Epithelial cell of prostate (primary cell): ENCODE measurements at places on chromosomes 2 and 18.

GRCh38 chr18:26526128-26526965 is 22.0 kb downstream of the KCTD1 start:
- DNase-seq: no peak

DNA sequence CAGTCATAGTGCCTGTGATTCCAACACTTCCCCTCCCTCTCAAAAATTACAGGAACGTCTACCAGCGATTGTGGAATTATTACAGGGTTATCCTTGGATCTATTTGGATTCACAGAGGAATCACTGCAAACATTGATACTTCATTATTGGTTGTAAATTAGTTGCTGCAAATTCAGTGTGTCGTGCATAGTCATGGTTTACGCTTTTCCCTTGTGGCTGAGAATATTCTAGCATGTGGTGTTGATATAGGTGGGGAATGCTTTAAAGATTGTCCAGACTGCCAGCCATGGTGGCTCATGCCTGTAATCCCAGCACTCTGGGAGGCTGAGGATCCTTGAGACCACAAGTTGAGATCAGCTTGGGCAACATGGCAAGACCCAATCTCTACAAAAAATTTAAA is 48.7 kb upstream of the PDK1 start:
- DNase-seq: no peak

- no peak for DNase-seq
These were observed at the start of gene MTCL1 for GRCh38 chr18:8705238-8705960. MTCL1 (plus strand) TSS chr18:8705556; CDS start chr18:8705661, 105 bp downstream.

DNA sequence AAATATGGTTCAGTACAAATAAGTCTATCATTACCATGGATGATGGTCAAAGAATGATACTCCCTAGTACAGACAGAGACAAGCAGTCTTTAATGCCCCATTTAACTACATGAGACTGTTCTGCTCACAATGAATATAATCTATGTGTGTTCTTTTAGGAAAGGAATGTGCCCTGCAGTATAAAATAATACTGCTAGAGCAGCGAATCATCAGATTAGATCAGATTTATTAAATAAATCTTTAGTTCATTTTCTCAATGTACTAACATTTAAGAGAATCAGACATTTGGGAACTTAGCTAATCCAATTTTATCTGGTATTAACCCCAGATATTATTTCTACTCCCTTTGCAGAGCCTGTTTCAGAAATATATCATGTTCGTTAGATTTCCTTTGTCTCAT is 272.0 kb upstream of the GCFC2 start:
- DNase-seq: no peak

DNA sequence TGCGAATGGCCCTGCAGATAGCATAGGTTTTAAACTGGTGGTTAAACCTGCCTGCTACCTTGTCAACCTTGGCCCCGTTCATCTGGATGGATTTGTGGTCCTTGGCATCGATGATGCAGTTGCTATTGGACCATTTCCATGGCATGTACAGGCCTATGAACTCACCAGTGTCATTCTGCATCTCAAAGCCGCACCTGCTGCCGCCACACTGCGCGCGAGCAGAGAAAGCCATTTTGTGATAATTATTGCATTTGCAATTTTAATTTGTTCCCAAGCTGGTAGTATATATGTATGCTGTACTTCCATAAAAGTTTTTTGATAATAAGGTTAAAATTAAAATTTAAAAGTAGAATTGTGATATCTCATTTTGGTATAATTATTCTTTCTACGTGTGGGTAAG is 94.8 kb upstream of the UXS1 start:
- no peak for DNase-seq

GRCh38 chr18:51821610-51822009 is 518.4 kb upstream of the DCC start:
- DNase-seq: no peak

- no peak for DNase-seq
These were observed 535 bp downstream of the HOXD3 start for GRCh38 chr2:176157499-176158185.

GRCh38 chr2:130890941-130891669 is 54.4 kb downstream of the ARHGEF4 start:
- DNase-seq: no peak

- no peak for DNase-seq
These were observed 101.0 kb upstream of the CERS6 start for GRCh38 chr2:168355121-168355520.

GRCh38 chr2:73982140-73982617 is 2.5 kb upstream of the TET3 start:
- DNase-seq: no peak

GRCh38 chr2:137942833-137943677 is 21.2 kb upstream of the HNMT start:
- DNase-seq: no peak

DNA sequence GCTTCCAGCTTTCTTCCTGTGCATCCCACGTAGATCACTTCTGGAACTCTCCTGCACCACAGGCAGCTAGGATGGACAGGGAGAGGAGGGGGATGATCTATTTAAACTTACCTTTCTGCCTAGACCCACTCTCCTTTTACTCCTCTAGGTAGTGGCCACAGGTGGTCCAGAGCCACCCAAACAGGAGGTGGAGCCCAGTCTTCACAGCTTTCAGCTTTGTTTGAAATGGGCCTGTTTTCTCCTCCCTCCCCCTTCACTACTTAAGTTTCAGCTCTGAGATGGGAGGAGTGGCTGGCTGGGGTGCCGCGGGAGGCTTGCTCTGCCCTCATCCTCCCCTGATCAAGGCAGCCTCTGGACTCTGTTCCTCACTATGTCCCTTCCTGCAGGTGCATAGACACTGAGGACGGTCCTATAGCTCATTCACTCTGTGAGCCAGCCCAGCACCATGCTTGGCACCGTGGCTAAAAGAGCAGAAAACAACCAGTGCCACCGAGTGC is 12.6 kb upstream of the CELF4 start:
- no peak for DNase-seq

DNA sequence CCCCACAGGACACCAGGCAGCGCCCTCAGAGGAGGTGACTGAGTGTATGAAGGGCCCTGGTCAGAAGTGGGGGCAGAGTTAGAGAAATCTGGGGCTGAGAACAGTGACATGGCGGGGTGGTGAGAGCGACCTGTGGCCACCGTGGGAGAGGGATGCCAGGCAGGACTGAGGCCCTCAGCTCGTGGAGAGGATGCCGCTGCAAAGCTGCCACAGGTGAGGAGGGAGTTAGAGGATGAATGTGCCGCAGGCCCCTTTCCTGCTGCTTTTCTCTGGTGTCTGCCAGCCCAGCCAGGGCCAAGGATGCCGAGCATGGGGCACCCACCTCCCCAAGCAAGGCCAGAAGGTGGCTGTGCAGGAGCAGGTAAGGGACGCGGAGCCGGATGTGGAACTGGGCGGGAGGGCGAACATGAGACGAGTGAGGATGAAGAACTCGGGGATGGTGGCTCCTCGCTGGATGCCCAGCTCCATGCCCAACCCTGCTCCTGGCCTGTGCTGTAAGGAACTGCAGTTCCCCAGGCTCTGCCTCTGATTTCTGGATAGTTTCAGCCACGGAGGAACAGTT is 269.2 kb upstream of the HDAC4 start:
- DNase-seq: no peak

- no peak for DNase-seq
These were observed 120.0 kb upstream of the FSIP2 start for GRCh38 chr2:185618625-185619024.

GRCh38 chr2:66435549-66435875 is 587 bp downstream of the MEIS1 start:
- DNase-seq: no peak
